ENCODE measurements at places on chromosomes 13 and 19.

DNA sequence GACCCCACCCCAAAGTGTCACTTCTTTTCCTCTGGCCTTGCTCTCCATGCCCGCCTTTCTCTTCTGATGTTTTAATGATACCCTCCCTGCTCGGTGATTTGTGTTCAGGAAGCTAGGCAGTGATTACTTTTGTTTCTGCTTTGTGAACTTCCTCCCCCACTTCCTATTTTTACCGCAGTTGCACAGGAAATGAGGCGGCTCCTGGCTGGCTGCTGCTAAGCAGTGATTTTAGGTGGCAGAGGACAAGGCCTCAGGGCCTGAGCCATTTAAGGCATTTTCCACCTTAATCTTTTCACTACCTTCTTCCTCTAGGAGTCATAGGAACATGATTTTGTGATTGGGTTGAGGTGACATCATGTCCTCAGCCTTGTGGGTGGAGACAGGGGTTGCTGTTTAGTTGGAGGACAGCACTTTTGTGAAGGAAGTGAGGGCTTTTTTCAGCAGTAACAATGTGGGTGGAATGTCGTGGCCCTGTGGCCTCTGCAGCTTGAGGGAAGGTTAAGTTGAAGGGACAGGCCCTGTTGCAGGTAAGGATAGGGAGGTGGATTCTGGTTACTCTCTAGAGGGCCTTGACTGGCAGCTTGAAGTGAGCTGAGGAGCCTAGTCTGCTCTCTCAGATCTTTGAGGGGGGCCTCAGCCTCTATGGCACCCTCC is 15.7 kb downstream of the GARRE1 start:
- peak; percentile 72 for DNase-seq

DNA sequence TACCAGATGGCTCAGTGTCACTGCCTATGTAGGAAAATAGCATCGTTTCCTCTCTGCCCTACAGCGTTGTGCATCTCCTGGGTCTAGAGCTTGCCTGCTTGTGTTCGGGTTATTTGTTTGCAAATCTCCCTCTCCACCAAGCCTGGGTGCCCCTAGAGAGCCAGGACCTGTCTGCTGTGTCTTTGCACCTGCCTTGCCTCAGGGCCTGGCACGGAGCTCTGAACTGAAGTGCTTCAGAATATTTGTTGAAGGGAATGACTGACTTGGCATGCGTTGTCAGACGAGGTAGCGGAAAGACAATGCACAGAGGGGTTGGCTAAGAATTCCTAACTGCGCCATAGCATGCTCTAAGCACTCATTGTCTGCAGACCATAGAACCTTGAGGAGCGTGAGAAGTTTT is 263.4 kb downstream of the FGF9 start:
- no peak for DNase-seq

DNA sequence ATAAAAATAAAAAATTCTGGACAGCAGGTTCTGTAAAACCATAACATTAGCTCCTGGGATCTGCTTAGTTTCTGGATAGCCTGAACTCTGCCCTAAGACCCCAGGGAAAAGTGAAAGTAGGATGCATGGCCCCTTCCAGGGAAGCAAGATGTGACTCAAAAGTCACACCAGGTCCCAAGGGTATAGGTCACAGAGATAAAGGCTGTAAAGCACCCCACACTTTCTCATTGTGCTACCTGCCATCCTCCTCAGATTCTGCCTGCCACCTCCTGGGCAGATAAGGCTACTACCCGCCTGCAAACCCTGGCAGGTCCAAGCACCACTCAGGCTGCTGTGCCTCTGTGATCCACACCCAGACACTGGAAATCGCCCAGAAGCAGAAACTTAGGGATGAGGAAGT is 20.6 kb downstream of the FFAR2 start:
- peak; percentile 60 for DNase-seq

- DNase-seq, result no peak
Measured at GRCh38 chr13:98853771-98854221, 101.3 kb upstream of the SLC15A1 start.

GRCh38 chr13:91189506-91189905 is 158.0 kb upstream of the MIR17HG start:
- DNase-seq, result no peak

GRCh38 chr13:63393112-63393511 is 1977.5 kb upstream of the PCDH20 start:
- DNase-seq, result no peak

DNA sequence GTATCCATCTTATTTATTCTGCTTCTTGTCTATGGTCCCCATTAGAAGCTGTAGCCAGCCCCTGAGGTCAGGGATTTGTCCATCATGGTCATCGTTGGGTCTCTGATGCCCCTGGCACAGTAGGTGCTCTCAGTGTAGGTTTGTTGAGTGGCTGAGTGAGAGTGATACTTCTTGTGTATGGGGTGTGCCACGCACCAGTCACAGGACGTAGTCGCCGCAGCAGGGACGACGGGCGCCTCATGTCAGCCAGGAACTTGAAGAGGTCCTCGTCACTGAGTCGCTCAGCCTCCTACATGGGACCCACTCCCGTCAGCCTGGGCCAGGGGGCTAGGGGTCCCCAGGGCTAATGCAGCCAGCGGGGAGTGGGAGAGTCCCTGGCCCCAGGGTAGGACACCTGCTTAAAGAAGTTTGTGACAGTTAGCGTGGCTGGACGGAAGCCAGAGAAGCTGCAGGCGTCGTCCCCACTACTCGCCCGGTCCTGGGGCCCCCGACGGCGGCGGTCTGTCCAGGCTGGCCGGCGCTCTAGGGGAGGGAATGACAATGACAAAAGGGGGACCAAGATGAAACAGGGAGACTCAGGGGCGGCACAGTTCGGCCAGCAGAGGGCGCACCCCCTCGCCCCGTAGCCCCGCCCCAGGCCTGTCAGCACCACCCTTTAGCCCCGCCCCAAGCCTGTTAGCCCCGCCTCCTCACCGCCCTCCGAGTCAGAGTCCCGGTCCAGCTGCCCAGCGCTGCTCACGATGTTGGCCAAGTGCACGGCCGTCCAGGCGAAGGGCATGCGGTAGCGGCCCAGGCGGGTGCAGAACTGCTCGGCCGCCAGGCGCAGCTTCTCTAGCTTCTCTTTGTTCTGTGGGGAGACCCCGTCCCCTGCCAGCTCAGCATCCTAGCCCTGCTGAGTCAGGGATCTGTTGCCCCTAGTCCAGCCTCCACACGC is 3.7 kb downstream of the ANGPTL8 start:
- DNase-seq, result peak; percentile 83

- no peak for DNase-seq
Measured at GRCh38 chr13:35499196-35499662, 22.7 kb upstream of the MAB21L1 start.

DNA sequence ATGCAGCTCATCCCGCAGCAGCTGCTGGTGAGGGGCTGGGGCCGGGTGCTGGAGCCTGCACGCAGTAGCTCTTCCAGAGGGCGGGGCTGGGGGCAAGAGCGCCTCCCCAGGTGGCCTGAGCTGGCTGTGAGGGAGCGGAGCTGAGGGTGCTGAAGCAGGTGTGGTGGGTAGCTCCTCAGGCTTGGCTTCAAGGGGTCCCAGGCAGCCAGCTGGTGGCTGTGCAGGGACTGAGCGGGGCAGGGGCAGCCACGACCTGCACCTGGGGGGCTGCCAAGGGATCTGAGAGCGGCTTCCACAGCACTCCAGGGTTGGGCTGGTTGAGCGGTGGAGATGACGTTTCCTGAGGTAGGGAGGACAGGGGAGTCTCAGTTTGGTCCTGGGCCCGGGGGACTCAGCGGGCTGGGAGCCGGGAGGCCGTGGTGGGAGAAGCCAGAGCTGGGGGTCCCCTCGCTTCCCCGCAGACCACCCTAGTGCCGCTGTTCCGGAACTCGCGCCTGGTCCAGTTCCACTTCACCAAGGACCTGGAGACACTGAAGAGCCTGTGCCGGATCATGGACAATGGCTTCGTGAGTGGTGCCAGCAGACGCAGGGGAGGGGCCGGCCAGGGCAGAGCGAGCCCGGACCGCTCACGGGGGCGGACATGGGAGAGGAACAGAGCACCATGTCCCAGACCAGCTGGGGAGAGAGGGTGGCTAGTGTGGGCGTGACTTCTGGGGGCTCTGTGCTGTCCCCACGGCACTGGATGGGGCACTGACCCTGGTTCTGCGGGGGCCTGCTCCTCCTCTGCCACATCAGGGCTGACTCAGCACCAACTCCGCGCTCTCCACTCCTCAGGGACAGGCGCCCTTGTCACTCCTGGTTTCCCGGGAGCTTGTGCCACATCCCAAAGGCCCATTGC is 7.4 kb downstream of the PTOV1 start:
- no peak for DNase-seq

DNA sequence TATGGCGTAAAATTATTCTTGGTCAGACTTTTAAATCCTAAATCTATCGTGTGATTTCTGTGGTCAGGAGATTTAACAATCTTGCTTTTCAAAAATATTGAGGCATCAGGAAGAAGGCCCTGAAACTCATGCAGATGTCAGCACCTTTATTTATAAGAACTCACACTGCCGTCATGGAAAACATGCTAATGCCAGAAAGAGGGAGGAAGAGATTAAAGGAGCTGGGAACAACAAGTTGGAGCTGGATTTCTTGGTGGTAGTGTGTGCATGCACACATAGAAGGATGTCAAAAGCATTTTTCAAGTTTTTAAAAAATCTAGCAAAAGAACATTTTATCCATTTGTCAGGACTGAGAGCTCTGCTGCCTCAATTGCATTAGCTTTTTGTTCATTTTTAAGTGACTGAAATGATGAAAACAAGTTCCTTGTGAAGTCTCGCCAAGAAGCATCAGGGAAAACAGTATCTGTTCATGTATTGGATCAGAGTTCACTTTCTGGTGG is 342.5 kb downstream of the SPRY2 start:
- DNase-seq, result no peak

- DNase-seq, result no peak
Measured at GRCh38 chr19:55115446-55116065, 1.9 kb downstream of the PPP1R12C start.

DNA sequence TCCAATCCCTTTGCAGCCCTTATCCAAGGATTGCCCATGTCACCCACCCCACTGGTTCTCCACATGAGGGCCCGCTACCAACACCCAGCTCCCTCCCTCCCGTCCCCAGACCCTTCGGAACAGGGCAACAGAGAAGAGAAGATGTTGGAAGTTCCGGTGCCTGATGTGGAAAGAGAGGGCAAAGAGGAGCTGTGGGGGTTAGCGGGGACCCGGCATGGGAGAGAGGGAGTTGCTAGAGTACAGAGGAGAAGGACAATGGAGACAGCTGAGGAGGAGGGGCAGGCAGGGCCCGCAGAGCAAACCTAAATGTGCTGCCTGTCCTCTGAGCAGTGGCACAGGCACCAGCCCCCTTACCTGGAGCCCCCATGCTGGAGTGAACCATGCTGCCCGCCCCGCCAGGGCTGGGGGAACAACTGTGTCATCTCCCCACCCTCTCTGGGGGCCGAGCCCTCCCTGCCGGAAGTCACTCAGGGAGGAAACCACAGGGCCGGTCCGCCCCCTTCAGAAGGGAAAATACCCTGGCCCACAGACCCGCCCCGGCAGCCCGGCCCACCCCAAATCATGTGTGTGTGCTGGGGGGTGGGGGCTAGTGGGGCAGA is at the start of gene POU2F2:
Gene POU2F2, minus strand, starts transcription at position 417 of the 599 bp plus-strand sequence. Its CDS starts 35 bp downstream, at position 382.
- peak; percentile 87 for DNase-seq

- no peak for DNase-seq
Measured at GRCh38 chr13:111629926-111630325, 309.5 kb downstream of the TEX29 start.

DNA sequence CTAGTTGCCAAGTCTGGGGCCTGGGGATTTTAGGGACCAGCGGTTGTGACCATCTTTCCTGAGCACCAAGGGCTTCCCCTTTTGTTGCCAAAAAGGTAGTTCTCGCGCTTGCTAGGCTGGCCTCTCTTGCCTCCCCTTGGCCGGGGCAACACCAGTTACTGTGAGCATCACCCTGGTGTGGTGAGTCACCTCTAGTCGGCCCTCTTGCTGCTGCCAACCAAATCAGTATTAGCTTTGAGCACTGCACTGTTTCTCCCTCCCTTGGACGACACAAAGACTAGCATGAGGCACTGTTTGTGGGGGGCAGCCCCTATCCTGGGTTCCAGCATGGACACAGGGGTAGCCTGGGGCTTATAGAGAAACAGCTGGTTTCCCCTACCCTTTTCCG is 6.9 kb downstream of the SYDE1 start:
- no peak for DNase-seq

- no peak for DNase-seq
Measured at GRCh38 chr13:51122868-51123566, 11.9 kb upstream of the C13orf42 start.

DNA sequence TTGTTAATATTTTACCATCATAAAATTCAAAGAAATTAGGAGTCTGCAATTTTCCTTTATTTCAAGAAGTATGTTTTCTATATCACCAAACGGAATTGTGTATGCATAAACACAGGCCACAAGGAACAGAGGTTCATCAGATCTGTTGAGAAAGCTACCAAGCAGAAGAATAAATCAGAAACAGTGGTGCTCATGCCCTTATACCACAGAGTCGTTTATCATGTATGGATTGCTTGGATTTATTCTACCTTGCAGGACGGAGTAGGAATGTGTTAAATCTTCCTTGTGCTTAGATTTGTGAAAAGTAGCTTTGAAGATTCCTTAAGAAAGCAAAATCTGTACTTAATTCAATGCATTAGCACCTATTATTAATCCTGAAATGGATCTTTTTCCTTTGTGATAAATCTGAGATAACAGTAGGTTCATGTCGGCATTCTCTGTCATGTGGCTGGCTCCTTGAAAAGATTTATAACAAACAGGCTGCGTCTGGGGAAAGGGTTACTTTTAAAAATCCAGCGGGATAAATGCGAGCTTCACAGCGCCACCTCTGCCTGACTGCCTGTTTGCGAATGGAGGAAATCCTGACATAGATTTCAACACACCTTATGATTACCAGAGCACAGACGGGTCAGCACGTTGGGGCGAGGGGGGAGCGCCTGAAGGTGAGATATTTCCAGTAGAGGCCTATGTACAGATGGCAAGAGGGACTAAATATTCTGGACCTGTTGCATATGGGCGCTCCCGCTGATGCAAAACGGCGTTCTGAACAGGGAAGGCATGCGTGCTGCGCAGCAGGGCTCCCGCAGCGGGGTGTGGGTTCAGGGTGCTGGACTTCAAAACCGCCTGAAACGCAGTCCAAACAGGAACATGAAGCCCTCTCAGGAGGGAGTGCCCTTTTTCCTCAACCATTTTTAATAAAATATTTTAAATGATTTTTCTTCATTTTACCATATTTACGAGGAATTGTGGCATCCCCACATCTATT is 445.5 kb upstream of the SGCG start:
- no peak for DNase-seq

DNA sequence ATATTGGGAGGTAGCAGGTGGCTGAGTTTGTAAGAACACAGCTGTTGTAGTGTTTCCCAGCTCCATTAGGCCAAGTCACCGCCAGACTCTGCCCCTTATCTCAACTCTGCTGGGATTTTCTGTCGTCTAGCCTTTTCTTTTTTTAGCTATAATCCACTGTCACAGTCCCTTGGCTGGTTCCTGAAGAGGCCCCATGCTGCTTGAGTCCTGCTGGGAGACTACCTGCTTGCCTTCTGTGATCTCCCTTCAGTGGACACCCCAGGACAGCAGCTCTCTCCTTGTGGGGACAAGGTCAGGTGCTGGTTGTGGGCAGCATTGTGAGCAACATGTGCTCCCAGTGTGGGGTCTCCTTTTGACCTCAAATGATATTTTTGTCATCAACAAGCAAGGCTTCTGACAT is 195.0 kb upstream of the ATXN8OS start:
- DNase-seq, result no peak

DNA sequence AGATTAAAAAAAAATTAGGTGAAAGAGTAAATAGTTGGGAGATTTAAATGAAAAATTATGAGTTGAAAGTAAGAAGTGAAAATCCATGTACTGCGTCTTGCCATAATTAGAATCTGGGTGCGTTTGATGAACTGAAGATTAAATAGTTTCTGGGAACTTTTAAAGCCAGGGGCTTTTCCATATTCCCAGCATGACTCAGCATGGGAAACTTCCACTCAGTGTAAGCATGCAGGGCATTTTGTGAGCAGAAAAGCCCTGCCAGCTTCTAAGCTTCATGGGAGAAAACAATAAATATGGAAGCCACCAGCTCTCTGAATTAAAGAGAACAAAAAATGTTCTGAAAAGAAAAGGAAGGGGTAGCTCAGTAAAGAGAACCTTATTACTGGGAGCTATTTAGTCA is 62.0 kb upstream of the EDNRB start:
- DNase-seq, result no peak
